Kidney glomerular epithelial cell (primary cell): ENCODE measurements at places on chromosomes 2 and 18.

GRCh38 chr2:8544786-8545694 lies 136.8 kb upstream of the ID2 start:
- no peak for DNase-seq

DNA sequence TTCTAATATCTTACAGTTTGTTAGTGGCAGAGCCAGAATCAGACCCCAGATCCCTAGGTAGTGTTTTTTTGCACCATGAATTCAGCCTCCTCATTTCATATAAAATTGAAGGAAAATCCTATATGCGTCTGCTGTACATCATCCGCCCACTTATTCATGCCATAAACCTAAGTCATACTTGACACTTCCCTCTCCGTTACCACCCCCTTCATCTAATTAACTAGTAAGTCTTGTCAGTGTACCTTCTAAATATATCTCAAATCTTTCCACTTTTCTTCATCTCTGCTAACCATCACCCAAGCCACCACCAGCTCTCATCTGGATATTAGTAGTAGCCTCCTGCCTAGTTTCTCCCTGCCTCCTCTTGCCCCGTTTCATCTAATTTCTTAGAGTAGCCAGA lies 248.7 kb upstream of the SIX3 start:
- DNase-seq = no peak

DNA sequence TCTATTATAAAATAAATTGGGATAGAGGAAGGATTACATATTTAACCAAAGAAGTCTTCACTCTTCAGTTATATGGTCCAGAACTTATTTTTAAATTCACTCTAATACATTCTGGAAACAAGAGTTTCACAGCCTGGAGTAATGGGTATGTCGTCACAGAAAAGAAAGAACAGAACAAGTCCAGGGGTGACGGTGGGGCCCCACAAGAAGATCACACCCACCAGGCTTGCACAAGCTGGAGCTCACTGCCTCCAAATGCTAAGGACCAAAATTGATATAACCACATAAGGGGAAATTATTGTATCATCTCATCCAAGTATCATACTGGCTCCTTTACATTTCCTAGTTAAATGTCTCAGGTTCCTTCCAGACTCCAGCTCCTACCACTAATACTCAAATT lies 11.3 kb downstream of the LRPPRC start:
- DNase-seq = no peak

DNA sequence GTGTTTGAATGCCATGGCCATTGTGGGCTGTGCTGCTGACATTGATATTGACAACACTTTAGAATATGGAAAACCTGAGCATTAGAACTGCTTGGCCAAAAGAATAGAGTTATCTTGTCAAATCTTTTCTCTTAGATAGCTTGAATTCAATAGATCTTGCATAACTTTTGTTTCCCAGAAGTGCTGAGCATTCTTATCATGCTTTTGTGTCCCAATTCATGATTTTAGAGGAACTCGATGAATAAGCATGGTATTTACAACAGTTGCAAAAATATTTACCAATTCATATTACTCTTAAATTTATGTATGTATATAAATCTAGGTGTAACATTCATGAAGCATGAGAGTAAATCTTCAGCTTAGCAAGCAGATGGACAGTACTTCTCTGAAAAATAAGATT lies 508.0 kb downstream of the BCL11A start:
- no peak for DNase-seq

DNA sequence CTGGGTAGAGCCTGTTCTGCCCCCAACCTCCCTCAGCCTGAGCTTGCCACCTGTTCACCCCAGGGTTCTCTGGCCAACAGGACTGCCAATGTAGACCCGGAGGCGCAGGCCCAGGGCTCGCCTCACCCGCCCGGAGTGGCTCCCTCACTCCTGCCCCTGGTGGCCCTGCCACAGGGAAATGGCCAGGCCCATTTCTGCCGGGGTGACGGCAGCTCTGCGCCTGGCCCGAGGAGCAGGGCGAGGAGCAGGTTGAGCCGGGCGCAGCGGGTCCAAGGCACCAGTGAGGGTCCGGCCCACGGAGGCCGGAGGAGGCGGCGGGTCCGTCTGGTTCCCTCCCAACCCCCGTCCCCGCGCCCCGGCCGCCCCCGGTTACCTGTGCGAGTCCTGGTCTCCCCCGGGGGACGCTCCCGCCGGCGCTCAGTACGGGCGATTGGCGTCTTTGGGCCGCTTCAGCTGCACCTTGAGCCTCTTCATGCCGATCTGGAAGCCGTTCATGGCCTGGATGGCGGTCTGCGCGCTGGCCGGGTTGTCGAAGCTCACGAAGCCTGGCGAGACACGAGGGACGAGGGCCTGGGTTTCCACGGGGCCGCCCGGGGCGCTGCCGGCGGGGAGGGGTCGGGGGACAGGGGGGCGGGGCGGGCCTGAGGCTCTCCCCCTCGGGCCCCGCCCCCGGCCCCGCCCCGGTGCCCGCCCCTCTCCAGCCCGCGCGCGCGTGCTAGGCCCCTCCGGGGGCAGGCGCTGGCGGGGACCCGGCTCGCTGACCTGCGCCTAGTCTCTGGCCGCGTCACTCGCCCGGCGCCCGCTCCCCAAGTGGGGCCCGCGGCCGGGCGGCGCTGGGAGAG lies 312.0 kb downstream of the CELF4 start:
- DNase-seq = no peak

DNA sequence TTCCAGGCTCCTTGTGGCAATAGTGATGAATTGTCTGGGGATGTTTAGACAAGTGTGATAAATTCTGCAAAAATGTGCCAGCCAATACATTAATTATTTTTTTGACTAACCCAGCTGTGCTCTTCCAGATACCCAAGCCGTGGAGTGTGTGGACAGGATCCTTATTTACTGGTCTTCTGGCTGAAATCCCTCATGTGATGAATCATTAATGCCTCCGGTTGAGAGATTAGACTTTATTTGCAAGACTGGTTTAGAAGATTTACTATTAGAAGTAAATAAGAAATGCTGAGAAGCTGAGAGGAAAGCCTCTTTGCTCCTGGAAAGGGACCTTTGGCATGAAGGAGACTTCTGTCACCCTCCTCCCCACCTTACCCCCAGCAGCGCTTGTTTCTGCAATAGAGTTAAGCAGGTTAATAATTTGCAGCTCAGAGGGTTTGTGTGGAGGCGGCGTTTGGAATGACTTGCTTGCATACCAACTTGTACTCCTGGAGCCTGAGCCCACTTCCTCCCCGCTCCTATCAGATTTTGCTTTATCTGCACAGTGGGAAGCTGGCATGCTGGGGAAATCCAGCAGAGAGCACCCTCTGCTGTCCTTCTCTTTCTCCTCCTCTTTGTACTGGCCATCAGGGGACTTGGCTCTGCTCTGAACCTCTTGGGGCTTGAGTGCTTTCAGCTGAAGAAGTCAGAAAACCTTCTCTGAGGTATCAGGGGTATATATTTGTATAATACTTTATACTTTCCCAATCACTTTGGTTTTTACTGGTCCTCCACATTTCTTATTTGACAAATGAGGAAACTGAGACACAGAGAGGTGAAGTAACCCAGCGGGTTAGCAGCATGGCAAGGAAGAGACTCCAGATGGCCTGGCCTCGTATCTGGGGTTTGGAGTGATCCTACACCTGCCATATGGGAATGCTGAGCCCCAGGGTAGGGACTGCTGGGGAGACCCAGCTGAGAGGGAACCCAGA lies 16.3 kb downstream of the SLC3A1 start:
- peak; percentile 100 for DNase-seq

DNA sequence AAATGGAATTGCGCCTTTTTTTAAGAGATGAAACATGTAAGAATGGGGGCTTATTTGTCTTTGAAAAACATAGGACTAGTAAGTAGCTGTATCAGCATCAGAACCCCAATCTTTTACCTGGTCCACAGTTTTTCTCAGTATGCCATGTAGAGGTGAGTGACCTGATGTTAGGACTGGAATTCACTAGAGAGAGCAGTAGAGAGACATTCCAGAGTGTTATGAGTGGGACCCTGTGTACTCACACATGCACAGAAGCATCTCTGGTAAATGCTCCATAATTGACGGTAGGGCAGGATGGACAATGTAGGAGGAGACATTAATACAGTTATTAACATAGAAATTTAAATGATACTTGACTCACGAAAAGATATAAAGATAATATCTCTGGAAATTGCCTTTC lies 1.4 kb upstream of the GALNT13 start:
- no peak for DNase-seq

GRCh38 chr2:2333076-2333475 lies 2.0 kb upstream of the MYT1L start:
- no peak for DNase-seq

DNA sequence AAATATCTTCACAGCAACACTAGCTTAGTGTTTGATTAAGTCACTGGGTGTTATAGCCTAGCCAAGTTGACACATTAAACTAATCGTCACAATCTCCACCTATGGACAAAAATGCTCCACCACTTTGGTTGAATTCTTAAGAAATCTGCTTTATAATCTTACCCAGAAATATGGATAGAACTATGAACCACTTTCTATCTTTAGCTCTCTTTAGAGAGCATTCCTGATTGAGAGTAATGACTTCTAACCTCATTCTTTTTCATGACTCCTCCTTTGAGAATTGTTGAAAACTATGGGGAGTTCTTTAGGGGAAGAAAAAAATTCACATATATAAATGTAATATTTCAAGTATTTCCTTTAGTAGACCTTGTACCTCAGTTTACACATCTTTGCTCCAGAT lies 1282.2 kb upstream of the ZEB2 start:
- DNase-seq = no peak

DNA sequence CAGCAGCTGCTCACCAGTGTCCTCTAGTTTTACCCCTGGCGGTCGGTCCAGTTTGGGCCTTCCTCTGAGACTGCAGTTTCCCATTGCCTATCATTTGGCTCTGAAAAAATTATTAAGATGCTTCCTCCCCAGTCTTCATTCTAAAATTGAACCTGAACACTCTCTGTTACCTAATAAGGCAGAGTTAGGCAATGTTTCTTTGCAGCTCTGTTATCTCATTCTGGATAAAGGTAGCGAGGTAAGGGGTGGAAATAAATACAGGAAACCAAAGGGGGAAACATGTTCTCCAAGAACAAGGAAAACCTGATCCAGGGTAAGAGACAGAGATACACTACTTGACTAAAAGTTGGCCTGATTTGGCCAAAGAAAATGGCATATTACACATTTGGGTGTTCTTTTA lies 91.0 kb upstream of the FZD5 start:
- DNase-seq = no peak

- no peak for DNase-seq
Observed at GRCh38 chr2:100537918-100538317, 24.9 kb upstream of the PDCL3 start.

DNA sequence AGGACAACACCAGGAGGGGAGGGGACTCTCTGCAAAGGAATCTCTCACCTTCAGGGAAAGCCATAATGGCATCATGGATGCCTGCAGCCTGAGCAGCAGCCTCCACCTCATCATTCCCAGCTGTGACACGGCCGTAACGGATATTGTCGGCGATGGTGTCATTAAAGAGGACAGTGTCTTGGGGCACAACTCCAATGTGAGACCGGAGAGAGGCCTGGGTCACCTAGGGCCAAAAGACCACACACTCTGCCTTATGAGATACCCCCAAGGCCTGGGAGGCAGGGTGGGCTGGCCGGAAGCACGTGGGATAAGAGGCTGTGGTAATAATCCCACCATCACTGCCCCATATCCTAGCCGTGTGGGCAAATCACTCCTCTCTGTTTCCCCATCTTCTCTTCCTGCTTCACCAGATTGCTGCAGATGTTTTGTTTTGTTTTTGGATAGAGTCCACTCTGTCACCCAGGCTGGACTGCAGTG lies 4.3 kb downstream of the ZFAND2B start:
- no peak for DNase-seq

- no peak for DNase-seq
Observed at GRCh38 chr2:109519513-109519912, 94.3 kb downstream of the SEPTIN10 start.

DNA sequence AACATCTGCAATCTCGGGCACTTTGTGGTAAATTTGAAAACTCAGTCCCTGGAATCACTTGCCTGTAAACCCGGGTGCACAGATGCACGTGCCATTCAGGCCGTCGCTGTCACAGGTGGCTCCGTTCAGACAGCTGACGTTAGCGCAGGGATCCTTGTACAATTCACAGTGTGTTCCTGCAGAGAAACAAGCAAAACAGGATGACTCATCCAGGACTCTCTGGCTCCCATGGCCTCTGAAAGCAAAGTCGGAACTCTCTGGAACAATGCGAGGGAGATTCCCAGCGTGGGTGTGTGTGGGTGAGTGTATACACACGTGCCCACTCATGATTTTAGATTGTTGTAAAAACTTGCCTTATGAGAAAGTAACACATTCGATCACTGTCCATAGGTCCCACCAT lies 136.1 kb upstream of the PID1 start:
- DNase-seq = peak; percentile 63

GRCh38 chr2:100971221-100971620 lies 30.9 kb upstream of the RPL31 start:
- DNase-seq = no peak
